Esophagus mucosa (tissue), 1 donor: ENCODE measurements at places on chromosomes 2 and 18.

DNA sequence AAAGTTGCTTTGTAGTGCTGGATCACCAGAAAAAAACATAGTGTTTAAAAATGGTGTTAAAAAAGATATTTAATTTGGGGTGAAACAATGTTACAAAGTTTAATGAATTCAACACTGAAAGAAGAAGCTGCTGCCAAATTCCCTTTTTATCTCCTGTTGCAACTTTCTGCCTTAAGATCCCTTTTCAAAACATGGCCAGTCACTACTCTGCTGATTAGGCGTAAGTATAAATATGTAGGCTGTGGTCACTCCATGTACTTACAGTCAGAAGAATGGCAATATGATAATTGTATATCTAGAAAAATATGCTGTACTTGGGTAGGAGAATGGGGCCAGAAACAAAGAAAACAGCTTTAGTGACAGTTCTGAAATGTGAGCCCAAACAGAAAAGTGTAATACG lies 123.5 kb upstream of the ZBTB14 start:
- no peak for ATAC-seq

DNA sequence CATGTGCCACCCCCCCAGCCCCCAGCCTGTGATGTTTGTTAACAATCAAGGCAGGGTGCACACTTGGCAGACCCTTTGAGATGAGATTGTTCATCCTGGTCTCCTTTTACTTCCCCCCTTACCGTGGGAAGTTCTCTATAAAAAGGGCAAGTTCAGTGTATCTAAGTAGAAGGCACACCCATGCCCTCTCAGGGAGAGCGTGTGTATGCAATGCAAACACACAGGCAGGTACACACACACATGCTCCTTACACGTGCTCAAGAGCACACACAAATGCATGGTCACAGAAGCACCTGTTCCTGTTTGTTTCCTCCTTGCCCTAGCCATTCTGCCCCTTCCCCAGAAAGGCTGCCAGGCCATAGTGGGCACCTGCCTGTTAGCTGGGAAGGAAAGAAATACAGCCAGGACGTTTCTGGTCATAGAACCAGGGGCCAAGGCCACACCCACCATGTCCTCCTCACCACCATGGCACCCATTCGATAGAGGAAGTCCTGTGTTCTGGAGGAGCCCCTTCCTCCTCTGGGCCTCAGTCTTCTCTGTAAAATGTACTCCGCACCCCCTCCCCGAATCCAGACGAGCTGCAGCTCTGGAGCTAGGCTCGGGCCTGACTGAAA lies 3.1 kb downstream of the ATOH8 start:
- ATAC-seq = no peak

DNA sequence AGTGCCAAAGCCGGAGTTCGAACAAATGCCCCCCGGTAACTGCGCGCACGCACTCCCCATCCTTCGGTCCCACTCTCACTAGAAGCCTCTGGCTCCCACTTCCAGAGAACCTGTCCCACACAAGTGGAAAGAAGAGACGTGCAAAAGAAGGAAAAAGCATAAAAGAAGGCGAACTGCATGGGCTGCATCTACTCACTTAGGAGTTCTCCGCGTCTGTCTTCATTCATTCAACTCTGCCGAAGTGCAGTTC lies 312 bp downstream of the NR4A2 start:
- ATAC-seq = no peak

GRCh38 chr2:213087040-213087439 lies 64.4 kb downstream of the IKZF2 start:
- ATAC-seq = no peak

DNA sequence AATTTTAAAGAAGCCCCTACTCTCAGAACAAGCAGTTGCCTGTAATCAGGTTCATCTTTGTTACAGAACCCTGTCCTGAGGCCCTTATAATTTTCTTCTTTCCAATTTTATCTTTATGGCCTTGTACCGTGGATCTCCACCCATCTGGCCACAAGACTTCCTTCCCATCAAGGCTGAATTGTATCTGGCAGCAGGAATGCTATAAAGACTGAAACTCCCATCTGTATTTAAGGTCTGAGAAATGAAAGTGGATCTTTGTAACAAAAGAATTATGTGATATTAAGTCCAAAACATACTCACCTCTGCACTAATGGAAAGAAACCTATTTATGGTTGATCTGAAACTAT lies 91.8 kb downstream of the METTL8 start:
- ATAC-seq = no peak

DNA sequence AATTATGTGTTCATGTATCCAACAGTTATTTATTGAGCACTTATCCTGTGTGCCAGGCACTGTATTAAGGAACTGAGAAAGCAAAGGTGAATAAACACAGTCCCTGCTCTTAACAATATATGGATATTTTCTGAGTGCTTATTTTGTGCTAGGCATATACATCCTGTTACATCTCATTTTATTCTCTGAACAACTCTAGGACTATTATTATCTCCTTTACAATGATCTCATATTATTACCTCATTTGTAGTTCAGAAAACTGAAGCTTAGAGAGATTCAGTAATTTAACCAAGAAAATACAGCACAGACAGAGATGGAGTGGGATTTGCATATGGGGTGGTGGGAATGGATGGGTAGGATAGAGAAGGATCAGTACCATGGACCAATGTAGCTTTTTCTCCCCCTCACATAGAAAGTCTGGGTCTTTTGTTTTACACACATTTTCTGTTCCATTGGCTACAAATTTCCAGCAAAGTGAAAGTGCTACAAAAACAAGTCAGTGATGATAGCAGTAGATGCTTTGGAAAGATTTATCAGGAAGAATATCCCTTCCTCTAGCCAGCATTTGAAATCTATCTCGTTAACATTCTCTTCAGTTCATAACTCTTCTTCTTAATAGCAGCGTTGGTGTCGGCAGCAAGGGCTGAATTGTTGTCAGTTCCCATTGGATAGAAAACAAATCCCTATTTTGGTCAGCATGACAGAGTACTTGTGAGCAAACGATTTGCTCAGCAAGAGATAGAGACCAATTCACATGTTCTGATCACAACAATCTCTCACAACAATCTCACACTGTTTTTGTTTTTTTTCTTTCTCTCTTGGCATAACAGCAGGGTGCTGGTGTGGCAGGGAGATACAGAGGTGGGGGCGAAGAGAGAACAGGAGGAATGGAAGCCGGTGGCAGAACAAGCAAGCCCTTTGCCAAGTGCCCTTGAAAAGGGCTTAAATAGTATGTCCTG lies 102.2 kb upstream of the KCTD1 start:
- ATAC-seq = no peak

DNA sequence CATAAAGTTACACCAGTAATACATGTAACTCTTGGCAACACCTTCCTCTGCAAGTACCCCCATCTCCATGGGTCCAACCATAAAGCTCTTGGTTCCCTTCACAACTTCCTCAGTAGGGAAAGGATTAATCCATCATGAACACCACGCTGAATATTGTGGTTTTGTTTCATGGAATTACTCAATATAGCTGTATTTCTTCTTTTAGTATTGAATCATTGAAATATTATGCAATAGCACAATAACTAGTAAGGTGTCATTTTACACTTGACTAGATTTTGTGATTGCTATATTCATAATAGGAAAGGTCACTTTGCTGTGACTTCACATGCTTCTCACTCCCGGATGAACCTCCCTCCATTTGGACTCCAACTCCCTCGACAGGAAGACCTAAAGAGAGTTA lies 29.7 kb upstream of the PID1 start:
- no peak for ATAC-seq
